Natural killer cell (primary cell): ENCODE measurements at places on chromosomes 7 and 10. TPM values are rescaled to one million over a fixed set of nuclear protein-coding genes. Genes with fewer than 3 reads are reported as not detected.

GRCh38 chr10:43127442-43127841 lies 10.8 kb upstream of the CSGALNACT2 start:
- no peaks in the 10 kb centered on the region for H3K36me3 ChIP-seq
- H3K4me3 ChIP-seq = no peak overlapping the region
- no peak for DNase-seq
- no peak overlapping the region for H3K27ac ChIP-seq
- H3K4me1 ChIP-seq = peaks cover 34% of the 10 kb centered on the region
- no peaks in the 10 kb centered on the region for H3K27me3 ChIP-seq

LRRTM3 gene
- total RNA-seq = not detected

DNA sequence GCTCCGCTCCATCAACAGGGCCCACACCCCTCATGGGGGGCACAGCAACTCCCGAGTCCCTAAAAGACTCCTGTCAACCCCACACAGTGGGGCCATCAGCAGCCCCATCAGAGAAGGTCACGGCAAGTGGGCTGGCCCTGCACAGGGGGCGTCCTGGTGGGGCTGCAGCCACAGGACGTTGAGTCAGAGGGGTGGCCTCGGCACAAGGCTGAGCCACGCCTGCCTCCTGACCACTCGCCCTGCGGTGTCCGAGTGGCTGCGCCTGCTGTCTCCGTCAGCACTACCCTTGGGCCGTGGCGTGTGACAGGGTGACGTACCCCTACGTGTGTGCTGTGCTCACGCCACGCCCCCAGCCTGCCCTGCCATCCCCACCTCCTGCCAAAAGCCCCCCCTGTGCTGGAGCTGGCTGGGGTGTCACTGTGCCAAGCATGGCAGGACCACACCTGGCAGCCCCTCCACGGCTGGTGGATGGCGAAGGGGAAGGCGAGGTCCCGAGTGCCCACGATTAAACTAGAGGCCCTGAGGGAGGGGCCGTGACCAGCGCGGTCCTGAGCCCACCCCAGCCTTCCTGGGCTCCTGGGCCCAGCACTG lies 26.0 kb upstream of the NKX6-2 start:
- no peak for DNase-seq
- no peaks in the 10 kb centered on the region for H3K36me3 ChIP-seq
- no peaks in the 10 kb centered on the region for H3K27me3 ChIP-seq
- no peaks in the 10 kb centered on the region for H3K4me1 ChIP-seq

DNA sequence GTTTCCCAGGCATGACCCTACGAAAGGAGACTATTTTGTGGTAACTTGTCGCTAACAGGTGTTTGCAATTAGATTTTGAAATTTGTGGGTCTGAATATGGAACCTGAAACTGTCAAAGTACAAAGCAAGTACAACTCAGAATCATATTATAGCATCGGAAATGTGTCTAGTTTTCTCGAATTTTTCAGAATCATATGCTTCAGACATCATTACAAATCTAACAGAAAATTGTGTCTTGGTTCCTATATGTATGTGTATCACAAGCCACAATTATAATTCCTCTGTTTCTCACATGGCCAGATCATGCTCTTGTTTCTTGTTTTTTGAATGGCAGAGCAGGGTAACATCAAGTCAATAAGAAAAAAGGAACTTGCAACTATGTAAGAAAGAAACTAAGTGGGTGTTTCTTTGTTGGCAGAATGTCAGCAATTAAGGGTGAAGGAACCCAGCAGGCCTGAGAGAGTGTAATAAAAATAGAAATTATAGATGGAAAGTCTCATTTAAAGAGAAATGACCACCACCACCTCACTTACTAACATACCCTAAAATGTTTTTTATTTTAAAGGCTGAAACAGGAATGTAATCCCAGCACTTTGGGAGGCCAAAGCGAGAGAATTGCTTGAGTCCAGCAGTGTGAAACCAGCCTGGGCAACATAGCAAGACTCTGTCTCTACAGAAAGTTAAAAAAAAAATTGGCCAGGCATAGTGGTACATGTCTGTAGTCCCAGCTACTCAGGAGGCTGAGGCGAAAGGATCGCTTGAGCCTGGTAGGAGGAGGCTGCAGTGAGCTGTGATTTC lies 51.3 kb downstream of the PRTFDC1 start:
- H3K36me3 ChIP-seq = no peaks in the 10 kb centered on the region
- H3K4me3 ChIP-seq = no peak overlapping the region
- no peak for DNase-seq
- no peaks in the 10 kb centered on the region for H3K27me3 ChIP-seq

DNA sequence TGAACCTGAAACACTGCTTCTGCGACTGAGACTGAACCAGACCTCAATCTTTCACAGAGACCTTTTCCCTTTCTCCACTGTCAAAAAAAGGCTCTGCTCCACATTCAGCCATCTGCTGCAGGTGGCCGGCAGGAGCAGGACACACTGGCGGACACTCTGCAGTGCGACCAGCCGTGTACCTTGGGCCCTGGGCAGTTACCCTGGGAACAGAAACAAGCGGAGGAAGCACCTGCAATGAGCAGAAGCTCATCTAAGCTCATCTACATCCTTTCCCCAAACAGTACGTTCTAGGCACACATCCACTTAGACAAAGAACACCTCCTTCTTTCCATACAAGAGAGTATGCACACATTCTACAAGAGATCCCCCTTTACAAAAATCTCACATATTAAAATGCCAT lies 22.8 kb downstream of the VOPP1 start:
- H3K4me1 ChIP-seq = peaks cover 66% of the 10 kb centered on the region
- H3K4me3 ChIP-seq = no peak overlapping the region
- no peak for DNase-seq
- peaks cover 5% of the 10 kb centered on the region for H3K36me3 ChIP-seq
- peak overlapping the region; percentile 1 for H3K27ac ChIP-seq
- H3K27me3 ChIP-seq = no peaks in the 10 kb centered on the region

GRCh38 chr7:151491859-151492258 lies 27.8 kb downstream of the RHEB start:
- H3K4me3 ChIP-seq = no peak overlapping the region
- no peak overlapping the region for H3K27ac ChIP-seq
- no peaks in the 10 kb centered on the region for H3K4me1 ChIP-seq
- no peaks in the 10 kb centered on the region for H3K27me3 ChIP-seq

EPO gene
- total RNA-seq = not detected

WNT2 gene
- not detected for total RNA-seq

- no peaks in the 10 kb centered on the region for H3K4me1 ChIP-seq
- no peak overlapping the region for H3K4me3 ChIP-seq
- no peak overlapping the region for H3K27ac ChIP-seq
- no peak for DNase-seq
These were observed 628.7 kb upstream of the AUTS2 start for GRCh38 chr7:68969571-68969970.

DNA sequence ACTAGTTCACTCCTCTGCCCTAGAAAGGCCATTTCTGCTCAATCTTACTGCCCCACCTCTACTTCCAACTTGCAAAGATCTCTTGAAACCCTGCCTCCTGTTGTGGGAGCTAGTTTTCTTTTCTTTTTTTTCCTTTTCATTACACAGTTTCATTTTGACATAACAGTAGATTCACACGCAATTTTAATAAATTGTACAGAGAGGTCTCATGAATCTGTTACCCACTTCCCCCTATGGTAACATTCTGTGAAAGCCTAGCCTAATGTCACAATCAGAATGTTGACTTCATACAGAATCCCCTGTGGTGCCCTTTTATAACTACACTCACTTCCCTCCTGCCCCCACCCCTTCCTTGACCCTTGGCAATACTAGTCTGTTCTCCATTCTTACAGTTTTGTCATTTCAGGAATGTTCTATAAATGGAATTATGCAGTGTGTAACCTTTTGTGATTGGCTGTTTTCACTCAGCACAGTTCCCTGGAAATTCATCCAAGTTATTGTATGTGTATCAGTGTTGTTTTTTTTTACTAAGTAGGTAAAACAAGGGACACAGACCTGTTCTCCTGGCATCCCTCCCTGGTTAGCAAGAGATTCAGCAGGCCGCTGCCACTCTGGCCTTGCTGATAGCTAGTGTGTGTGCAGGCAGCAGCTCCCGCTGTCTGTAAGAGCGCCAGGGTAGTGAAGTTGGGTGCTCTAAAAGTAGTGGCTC lies 21.5 kb downstream of the CHST3 start:
- H3K27me3 ChIP-seq = no peaks in the 10 kb centered on the region
- no peak overlapping the region for H3K4me3 ChIP-seq
- no peak overlapping the region for H3K27ac ChIP-seq
- H3K36me3 ChIP-seq = no peaks in the 10 kb centered on the region
- DNase-seq = no peak
- H3K4me1 ChIP-seq = peaks cover 4% of the 10 kb centered on the region

GRCh38 chr7:25297278-25297677 lies 69.0 kb upstream of the NPVF start:
- no peak overlapping the region for H3K4me3 ChIP-seq
- no peak overlapping the region for H3K27ac ChIP-seq
- H3K4me1 ChIP-seq = no peaks in the 10 kb centered on the region
- no peak for DNase-seq

GARIN1A gene
- 1.1 TPM for total RNA-seq

- no peaks in the 10 kb centered on the region for H3K27me3 ChIP-seq
- no peaks in the 10 kb centered on the region for H3K4me1 ChIP-seq
- H3K27ac ChIP-seq = no peak overlapping the region
- DNase-seq = no peak
These were observed 345.6 kb upstream of the NRP1 start for GRCh38 chr10:33680036-33680435.

GRCh38 chr7:118918556-118918955 lies 694.1 kb downstream of the ANKRD7 start:
- no peaks in the 10 kb centered on the region for H3K36me3 ChIP-seq
- no peaks in the 10 kb centered on the region for H3K4me1 ChIP-seq
- no peak for DNase-seq

NPSR1 gene
- total RNA-seq = not detected

PTN gene
- not detected for total RNA-seq

DNA sequence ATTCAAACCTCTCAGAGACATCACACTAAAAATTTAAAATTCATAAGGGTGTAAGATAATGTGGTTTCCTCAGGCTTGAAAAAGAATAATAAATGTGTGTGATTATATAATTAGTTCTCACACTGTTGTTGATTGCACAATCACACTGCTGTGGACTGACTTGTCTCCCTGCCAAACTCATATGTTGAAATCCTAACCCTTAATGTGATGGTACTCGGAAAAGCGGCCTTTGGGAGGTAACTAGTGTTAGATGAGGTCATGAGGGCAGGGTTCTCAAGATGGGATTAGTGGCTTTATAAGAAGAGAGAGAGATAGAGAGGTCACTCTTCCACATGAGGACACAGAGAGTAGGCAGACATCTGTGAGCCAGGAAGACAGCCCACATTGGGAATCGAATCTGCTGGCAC lies 128.5 kb upstream of the COL1A2 start:
- no peaks in the 10 kb centered on the region for H3K36me3 ChIP-seq
- no peaks in the 10 kb centered on the region for H3K4me1 ChIP-seq
- no peak overlapping the region for H3K4me3 ChIP-seq
- no peak for DNase-seq
- no peaks in the 10 kb centered on the region for H3K27me3 ChIP-seq
- H3K27ac ChIP-seq = no peak overlapping the region

DNA sequence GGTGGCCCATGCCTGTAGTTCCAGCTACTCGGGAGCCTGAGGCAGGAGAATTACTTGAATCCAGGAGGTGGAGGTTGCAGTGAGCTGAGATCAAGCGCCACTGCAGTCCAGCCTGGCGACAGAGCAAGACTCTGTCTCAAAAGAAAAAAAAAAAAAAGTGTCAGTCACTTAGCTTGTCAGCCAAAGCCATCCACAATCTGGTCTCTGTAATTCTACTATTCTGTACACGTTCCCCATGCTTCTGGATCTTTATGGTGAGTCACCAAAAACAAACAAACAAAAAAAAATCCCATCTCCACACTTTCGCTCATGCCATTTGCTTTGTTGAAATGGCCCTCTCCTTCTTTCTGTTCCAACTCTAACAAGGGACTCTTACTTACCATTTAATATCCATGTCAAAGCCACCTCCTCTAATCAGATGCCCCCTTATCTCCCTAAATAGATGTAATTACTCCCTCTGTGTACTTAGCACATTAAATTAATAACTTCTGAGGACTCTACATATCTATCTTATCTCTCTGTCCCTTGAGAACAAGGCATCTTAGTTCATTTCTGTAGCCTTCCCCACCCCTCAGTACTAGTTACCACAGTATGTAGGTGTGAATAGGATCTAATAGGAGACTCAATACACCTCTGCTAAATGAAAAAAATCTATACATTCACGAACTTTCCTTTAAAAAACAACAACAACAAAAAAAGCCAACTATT lies 128.4 kb downstream of the ELMO1 start:
- peaks cover 8% of the 10 kb centered on the region for H3K4me1 ChIP-seq
- DNase-seq = no peak
- H3K27me3 ChIP-seq = no peaks in the 10 kb centered on the region
- H3K27ac ChIP-seq = no peak overlapping the region
- H3K36me3 ChIP-seq = no peaks in the 10 kb centered on the region

DNA sequence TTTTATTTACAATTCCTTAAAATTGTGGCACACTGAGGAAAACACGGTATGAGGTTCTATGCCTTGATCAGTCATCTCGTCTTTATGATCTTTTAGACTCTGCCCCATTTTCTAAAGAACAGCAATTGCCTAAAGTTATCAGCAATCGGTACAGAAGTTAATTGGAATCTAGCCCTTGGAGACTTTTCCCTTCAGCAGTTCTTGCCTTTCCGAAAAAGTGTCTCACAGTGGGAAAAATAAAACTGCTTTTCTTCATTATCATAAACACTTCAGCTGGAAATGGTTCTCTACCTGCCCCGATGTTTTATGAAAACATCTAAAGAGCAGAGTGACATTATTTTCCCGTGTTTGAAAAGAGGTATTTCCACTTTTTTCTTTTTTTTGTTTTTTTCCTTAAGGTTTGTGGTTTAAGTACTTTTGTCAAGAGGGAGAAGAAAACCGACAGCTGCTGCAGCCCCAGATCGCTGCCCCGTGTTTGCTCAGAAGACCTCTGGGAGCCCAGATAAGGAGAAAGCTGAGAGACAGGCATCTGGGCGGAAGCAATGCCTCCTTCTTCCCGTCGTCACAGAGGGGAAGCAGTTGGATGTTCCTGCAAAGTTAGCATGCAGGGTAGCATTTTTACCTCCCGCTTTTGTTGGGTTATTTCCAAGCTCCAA lies 149.7 kb downstream of the FRMD4A start:
- peaks cover 5% of the 10 kb centered on the region for H3K27me3 ChIP-seq
- no peak overlapping the region for H3K4me3 ChIP-seq
- H3K36me3 ChIP-seq = no peaks in the 10 kb centered on the region
- DNase-seq = no peak
- no peak overlapping the region for H3K27ac ChIP-seq
- H3K4me1 ChIP-seq = peaks cover 10% of the 10 kb centered on the region

GRCh38 chr7:157337316-157338149 lies 729 bp downstream of the DNAJB6 start:
- H3K27me3 ChIP-seq = no peaks in the 10 kb centered on the region
- H3K36me3 ChIP-seq = no peaks in the 10 kb centered on the region
- DNase-seq = peak; percentile 59
- peak overlapping the region; percentile 90 for H3K27ac ChIP-seq
- peak overlapping the region; percentile 96 for H3K4me3 ChIP-seq

DNA sequence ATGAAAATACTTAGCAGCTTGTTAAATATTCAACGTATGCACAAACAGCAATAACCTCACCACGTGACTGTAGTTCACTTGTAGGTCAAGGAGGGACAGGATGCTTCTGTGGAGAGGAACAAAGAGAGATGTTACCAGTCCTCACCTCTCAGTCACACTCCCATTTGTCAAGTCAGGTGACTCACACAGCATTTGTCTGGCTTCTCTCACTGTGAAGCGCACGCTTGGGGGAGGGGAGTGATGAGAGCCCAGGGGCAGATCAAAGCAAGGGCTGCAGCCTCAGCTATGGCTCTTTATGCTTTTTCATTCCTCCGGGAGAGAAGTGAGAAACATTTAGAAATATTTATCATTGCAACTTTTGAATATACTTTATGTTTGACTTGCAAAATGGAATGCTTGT lies 2.9 kb upstream of the RBM20 start:
- H3K36me3 ChIP-seq = no peaks in the 10 kb centered on the region
- peaks cover 12% of the 10 kb centered on the region for H3K4me1 ChIP-seq
- peaks cover 32% of the 10 kb centered on the region for H3K27me3 ChIP-seq
- DNase-seq = peak; percentile 33
- no peak overlapping the region for H3K4me3 ChIP-seq

CFTR gene
- total RNA-seq = not detected
